ENCODE measurements at places on chromosomes 3 and 15. TPM values are rescaled to one million over a fixed set of nuclear protein-coding genes. Genes with fewer than 3 reads are reported as not detected.

AQR gene
- 23.2 TPM for total RNA-seq

CPN2 gene
- not detected for total RNA-seq

KCTD6 gene
- total RNA-seq, result 8.9 TPM

GABRG3 gene
- total RNA-seq, result not detected

GRCh38 chr3:59526999-59527398 is 477.2 kb upstream of the CFAP20DC start:
- DNase-seq, result no peak

GOLGA8S gene
- total RNA-seq, result 0.05 TPM

- no peak for DNase-seq
Observed at GRCh38 chr15:70777170-70777926, 14.0 kb upstream of the UACA start.

- DNase-seq, result no peak
Observed at GRCh38 chr3:24117508-24117907, 172.4 kb downstream of the NR1D2 start.

RARRES1 gene
- total RNA-seq, result 4.9 TPM

DNA sequence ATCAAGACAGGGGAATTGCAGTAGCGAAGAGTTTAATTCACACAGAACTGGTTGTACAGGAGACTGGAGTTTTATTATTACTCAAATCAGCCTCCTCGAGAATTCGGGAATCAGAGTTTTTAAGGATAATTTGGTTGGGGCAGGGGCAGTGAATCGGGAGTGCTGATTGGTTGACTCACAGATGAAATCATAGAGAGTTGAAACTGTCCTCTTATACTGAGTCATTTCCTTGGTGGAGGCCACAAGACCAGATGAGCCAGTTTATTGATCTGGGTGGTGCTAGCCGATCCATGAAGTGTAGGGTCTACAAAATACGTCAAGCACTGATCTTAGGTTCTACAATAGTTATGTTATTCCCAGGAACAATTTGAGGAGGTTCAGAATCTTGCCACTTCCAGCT is 5.3 kb upstream of the ZNF770 start:
- DNase-seq, result no peak

- DNase-seq, result no peak
Observed at GRCh38 chr15:63447017-63447676, 57.2 kb upstream of the USP3 start.

GRCh38 chr3:57627976-57628375 is 30.8 kb upstream of the ARF4 start:
- no peak for DNase-seq

DNA sequence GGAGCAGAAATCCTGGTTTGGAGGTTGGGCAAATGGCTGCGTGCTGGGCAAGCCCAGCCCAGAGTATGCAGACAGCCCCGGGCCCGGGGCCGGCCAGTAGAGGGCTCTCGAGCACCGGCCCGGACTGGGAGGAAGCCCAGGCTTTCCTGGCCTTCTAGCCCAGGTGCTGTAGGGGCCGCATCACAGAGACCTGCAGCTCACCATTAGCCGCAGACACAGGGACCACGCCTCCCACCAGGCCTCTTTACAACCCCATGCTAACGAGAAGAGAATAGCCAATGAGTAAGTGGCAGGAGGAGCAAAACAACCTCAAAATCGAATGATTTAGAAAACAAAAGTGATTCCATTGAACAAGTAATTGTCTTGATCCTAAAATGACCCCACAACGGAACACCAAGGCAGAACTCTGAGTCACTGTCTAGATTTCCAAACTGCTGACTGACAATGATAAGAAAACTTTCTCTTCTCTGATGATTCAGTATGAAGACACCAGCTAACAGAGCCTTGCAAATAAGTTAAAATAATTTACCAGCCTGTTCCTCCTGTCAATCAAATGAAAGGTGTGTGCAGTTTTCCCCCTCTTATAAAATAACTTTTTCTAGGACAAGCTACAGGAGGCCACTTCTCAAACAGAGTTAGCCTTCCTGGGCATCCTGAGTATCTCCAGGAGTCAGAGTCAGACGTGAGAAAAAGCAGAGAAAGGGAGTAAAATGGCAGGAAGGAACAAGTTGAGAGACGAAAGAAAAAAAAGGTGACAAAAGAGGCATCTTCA is 102.2 kb downstream of the DGKG start:
- DNase-seq, result peak; percentile 57

STAG1 gene
- total RNA-seq, result 20.6 TPM

GRCh38 chr3:69441040-69441439 is 55.2 kb upstream of the FRMD4B start:
- DNase-seq, result no peak

GRCh38 chr3:179098388-179099077 is 26.9 kb upstream of the ZMAT3 start:
- no peak for DNase-seq

DNA sequence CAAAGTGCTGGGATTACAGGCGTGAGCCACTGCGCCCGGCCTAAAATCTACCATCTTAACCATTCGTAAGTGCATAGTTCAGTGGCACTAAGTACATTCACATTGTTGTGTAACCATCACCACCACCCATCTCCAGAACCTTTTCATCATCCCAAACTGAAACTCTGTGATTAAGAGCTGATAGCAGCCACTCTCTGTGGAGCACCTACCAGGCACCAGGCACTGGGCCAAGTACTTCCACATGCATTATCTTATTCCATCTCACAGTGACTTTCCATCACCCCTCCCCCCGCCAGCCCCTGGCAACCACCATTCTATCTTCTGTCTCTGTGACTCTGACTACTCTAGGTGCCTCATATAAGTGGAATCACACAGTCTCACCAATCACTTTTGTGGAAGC is 2.3 kb upstream of the INSYN1 start:
- no peak for DNase-seq

DNA sequence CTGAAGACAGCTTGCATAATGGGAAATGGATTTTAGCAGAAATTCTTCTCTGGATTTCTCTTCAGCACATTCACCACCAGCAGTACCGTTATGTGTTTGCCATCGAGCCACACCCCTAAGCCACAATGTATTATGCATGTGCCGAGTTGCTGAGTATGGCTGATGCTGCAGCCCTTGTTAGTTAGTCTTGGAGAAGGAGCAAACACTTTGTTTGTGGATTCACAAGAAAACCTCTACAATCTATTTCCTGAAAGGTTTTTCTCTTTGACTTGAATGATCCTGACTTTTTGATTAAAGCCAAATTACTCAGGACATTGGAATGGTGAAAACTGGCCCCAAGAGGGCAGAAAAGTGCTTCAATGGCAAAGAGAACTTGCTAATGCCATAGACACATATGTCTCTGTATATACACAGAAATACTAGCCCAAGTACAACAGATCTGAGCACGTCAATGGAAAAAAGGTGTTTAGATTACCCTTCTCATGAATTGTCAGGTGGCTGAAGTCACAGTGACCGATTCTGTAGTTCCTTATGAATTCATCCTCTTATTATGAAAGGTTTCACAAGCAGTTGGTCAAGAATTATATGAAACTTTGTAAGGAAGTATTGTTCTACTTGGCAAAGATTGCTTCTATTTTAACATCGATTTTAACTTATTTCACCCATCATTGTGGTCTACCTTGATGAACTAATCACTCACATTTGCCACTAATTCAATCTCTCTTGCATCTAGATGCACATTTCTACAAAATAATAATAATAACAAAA is 103.0 kb downstream of the P3H2 start:
- peak; percentile 75 for DNase-seq

- DNase-seq, result peak; percentile 91
Observed at GRCh38 chr15:58521293-58521991, 89.7 kb downstream of the LIPC start.

NECTIN3 gene
- 72.7 TPM for total RNA-seq

GRCh38 chr3:10764259-10765051 is 51.6 kb upstream of the SLC6A11 start:
- no peak for DNase-seq

GRCh38 chr3:16399473-16399872 is 114.0 kb downstream of the RFTN1 start:
- DNase-seq, result peak; percentile 82

GRCh38 chr3:31996195-31996594 is 14.6 kb downstream of the ZNF860 start:
- no peak for DNase-seq

DNA sequence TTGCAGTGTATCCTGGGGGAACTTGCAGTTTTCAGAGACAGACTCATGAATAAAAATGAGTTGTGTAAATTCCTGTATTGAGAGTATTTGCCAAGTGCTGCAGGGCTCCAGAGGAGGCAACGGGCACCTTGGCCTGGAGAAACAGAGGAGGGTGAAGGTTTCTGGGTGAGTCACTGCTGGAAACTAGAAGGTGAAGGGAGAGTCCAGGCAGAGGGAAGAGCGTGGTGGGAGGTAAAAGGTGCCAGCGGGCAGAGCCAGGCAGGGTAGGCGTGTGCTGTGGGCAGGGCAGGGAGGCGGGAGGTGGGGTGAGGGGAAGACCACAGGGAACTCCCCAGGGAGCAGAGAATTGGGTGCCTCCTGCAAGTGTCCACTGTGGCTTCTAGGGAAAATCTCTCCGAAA is 120.8 kb downstream of the SLCO3A1 start:
- DNase-seq, result no peak

DNA sequence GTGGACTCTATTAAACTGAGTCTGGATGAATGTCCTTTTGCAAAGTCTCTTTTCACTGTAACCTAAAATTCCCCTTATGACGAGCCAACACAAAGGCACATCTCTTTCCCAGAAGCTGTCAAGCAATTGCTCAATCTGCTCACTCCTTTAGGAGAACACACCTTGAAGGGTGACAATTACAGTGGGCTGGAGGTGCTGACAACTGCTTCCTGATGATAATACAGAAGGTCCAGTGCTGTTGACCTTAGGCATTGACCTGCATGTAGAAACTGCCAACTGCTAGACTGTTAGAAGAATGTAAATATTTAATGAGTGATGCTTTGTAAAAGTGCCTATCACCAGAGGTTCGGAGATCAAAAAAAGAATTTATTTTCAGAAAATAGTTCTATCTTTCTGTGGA is 757.7 kb downstream of the GRM7 start:
- no peak for DNase-seq

DNA sequence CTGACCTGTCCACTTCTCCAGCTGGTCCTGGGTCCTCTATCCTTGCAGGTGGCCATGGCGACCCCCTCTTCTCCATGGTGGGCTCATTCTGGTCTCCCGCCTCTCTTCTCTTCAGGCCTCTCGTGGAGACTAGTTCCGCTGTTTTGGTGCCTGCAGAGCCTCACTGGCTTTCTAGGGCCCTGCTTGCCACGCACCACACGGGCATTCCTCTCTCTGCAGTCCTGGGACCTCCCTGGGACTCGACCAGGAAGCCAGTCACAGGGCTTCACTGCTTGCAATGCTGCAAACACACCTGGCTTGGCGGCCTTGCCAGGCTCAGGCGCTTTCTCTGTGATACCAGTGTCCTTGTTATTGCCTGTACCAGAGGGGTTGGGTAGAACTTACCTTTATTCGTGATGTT is 9.1 kb downstream of the SLC28A1 start:
- DNase-seq, result no peak

DNA sequence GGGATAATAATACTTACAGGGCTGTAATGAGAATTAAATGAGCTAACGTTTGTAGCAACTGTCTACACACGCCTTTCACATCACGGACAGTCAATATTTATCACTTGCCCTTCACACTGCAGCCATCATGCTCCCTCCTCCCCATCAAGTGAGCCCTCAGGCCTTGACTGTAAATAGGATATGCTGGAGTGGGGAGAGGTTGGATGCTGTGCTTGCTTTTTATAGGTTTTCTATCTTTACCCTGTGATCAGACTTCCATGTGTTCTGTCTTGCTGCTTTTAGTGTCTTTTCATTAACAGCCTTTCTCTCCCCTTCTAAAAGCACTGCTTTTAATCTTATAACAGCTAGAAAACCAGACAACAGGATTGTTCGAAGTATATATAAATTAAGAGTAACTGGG is 12.8 kb upstream of the MAGEF1 start:
- no peak for DNase-seq

HIGD2B gene
- total RNA-seq, result not detected

GRCh38 chr15:47750030-47750739 is 32.9 kb downstream of the SEMA6D start:
- DNase-seq, result peak; percentile 63

IL5RA gene
- not detected for total RNA-seq

GRCh38 chr3:143266927-143267326 is 147.4 kb downstream of the CHST2 start:
- DNase-seq, result no peak

NMNAT3 gene
- total RNA-seq, result not detected

GP9 gene
- total RNA-seq, result not detected

BCHE gene
- total RNA-seq, result not detected
